Heart left ventricle (tissue), 16 donors: ENCODE measurements at places on chromosomes 13 and 19.

GRCh38 chr13:76735641-76736040, 150.6 kb downstream of the KCTD12 start:
- DNase-seq = no peak

GRCh38 chr13:102197193-102197592, 204.7 kb downstream of the FGF14 start:
- DNase-seq = no peak

GRCh38 chr13:51222037-51222685, at the start of gene FAM124A:
TSS of gene FAM124A (plus strand) at chr13:51222398. CDS start at chr13:51222502, 104 bp downstream.
- DNase-seq = peak; percentile 66

DNA sequence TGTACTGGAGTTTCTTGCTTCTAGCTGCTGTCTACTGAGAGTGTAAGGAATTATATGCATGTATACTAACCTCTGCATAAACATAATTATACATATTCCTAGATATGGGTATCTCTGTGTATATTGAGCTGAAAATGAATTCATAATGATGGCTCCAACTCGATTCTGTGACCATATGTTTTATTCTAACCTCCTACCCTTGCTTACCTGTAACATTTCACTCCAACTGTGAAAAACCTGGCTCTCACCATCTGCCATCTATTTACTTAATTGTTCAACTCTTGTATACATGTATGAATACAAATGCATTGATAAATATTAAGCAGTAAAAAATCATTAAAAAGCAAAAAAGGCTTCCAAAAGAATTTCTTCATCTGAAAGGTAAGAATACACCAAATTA, 1729.5 kb upstream of the SPRY2 start:
- no peak for DNase-seq

GRCh38 chr19:45040059-45040771, 1.4 kb downstream of the CLASRP start:
- DNase-seq = no peak

DNA sequence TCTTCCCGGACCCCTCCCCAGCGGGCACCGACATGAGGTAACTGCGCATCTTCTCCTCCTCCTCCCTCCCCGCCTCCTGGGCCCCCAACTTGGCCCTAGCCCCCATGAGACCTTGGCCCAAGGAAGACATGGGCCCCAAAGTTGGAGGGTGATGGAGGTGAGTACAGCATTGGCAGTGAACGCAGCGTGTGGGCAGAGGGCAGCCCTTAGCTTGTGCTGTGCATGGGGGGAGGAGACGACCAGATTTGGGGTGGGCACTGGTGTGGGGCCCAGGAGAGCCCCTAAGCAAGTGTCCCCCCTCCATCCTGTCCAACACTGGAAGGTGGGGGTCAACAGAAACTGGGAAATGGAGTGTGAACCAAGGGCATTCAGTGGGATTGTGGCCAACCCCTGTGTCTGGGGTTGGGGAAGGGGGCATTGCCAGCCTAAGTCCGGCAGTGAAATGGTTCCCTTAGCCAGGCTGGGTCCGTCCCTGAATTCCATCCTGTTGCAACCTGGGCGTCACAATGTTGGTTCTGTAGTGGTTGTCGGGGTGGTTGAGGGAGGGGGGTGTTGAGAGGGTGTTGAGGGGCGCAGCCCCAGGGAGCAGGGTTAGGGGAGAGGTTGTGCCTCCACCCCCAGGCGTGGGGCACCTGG, 23.5 kb downstream of the NUMBL start:
- DNase-seq = no peak

- DNase-seq = no peak
Observed at GRCh38 chr19:23779645-23780044, 21.0 kb upstream of the ZNF681 start.

- DNase-seq = no peak
Observed at GRCh38 chr13:110194451-110194850, 112.5 kb downstream of the COL4A1 start.

GRCh38 chr13:91189506-91189905, 158.0 kb upstream of the MIR17HG start:
- no peak for DNase-seq

DNA sequence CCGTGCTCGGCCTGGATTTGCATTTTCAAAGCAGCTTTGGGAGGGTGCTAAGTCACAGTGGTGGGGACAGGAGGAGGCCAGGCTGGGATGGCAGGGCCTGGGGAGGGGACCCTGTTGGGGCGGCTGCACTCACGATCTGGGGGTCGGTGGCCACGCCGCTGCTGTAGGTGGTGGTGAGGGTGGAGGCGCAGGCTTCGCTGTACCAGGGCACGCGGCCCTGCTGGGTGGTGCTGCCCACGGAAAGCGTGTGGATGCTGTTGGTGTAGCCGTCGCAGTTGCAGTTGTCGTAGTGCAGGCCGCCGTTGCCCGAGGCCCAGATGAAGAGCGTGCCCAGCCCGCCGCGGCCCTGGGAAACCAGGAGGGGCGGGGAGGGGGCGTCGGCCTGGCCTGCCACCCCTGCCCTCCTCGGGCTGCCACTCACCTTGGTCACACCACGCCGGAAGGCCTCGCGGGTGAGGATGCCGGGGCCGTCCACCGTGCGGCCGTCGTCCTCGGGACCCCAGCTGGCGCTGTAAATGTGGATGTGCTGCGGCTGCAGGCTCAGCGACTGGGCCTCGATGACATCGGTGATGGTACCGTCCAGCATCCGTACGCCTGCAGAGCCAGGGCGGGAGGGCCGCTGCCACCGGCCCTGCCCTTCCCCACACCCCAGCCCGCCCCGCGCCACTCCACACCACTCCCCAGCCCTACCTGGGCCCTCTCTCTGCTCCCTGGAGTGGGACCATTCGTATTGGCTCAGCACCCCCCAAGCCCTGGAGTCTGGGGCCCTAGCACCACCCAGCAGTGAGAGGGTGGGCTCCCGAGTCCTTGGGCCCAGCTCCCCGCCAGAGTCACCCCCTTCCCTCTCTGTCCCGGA, 3.2 kb downstream of the PCSK4 start:
- DNase-seq = peak; percentile 17

DNA sequence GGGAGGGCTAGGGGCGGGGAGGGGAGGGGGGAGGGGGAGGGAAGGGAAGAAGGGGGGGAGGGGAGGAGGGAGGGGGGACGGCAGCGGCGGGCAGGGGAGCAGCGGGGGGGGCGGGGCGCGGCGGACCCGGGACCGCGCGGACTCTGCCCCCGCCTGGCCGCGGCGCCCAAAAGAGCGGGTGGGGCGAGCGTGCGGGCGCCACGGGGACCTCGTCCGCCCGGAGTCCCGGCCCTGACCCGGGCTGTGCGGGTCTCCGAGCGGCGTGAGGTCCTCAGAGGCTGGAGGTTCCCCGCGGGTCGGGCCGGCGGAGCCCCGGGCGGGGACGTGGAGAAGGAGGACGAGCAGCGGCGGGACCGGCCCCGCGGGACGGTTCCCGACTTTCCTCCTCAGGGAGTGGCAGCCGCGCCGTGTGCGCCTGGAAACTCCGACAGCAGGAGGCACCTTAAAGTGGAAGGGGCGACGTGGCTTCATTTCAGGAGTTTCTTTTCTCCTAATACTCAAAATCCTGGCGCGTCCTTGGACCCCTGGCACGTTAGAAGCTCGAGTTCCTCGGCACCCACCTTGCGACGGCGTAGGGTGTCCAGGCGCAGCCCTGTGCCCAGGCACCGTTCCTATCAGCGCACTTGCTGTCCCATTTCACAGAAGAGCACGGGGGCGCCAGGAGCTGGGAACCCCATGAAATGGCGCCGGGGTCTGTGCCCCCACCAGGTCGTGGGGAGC, 518 bp upstream of the PLPP2 start:
- no peak for DNase-seq

- no peak for DNase-seq
Observed at GRCh38 chr19:28034936-28035335, 1178.0 kb downstream of the UQCRFS1 start.

DNA sequence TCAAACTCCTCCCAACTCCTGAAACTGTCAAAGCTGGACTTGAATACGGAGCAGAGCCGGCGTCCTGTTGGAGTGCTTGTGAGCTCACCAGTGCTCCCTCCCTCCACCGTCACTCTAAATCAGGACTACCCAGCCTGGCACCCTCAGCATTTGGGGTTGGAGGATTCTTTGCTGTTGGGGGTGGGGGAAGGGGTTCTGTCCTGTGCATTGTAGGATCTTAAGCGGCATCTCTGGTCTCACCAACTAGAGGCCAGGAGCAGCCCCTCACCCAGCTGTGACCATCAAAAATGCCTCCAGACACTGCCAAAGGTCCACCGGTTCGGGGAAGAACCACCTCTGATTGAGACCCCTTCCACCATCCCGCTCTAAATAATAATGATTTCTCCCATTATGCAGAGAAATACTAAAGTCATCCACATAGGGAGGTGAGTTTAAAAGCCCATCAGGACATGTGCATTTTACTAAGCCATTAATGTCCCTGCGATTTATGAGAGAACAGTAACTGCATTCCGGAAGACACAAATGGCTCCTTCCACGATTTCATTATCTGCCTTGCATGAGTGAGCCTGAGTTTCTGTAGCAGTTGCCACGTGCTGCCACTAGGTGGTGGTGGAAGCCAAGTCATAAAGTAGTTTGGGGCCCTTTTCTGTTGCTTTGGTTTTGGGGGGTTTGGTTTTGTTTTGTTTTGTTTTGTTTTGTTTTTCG, 16.1 kb upstream of the USP29 start:
- DNase-seq = peak; percentile 43

- no peak for DNase-seq
Observed at GRCh38 chr19:58350001-58350861, 3.1 kb downstream of the A1BG start.

DNA sequence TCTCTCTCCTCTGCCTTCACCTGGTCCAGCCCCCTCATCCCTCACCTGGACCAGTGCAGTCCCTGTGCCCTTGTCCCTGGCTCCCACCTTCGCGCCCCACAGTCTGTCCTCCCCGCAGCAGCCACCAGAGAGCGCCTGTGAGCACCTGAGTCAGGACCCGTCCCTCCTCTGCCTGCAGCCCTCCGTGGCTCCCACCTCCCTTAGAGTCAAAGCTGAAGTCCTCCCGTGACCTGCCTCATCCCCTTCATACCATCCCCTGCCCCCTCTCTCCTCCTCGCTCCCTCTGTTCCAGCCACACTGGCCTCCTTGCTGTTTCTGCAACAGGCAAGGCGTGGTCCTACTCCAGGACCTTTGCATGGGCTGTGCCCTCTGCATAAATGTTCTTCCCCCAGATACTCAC, 10.3 kb downstream of the CELF5 start:
- no peak for DNase-seq

DNA sequence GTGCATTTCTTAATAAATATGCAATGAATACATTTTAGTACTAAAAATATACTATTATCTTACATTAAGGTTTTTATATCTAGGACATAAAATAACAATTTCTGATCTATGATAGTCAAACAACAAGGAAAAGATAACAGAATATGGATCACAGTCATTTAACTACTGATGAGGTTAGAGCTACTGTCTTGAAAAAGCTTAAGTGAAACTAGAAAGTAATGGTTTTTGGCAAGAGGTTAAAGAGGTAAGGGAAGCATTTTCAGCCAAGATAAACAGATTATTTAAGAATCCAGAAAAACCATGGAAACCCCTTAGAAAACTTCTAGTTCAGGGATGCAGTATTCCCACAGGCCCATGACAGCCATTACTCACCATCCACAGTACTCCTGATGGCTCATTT, 787.4 kb downstream of the DACH1 start:
- DNase-seq = no peak

- DNase-seq = no peak
Observed at GRCh38 chr19:28632371-28633080, 580.4 kb downstream of the UQCRFS1 start.

GRCh38 chr19:45250832-45251451, at the start of gene MARK4:
TSS of gene MARK4 (plus strand) at chr19:45251271. CDS start at chr19:45251589, 318 bp downstream.
- DNase-seq = peak; percentile 64

GRCh38 chr13:112983428-112984196, 14.6 kb downstream of the MCF2L start:
- DNase-seq = peak; percentile 69

DNA sequence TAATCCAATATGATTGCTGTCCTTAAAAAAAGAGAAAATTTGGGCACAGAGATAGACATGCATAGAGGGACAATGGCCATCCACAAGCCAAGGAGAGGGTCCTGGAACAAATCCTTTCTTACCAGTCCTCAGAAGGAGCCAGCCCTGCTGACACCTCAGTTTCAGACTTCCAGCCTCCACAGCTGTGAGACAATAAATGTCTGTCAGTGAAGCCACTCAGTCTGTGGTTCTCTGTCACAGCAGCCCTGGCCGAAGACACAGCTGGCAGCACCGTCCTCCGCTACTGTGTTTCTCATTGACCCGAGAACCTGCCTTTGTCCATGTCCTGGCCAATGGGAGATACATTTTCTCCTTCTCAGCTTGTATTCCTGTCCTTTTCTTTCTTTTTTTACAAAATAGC, 207.9 kb downstream of the TM9SF2 start:
- DNase-seq = no peak

- DNase-seq = no peak
Observed at GRCh38 chr19:29266603-29267002, 53.7 kb upstream of the UQCRFS1 start.

DNA sequence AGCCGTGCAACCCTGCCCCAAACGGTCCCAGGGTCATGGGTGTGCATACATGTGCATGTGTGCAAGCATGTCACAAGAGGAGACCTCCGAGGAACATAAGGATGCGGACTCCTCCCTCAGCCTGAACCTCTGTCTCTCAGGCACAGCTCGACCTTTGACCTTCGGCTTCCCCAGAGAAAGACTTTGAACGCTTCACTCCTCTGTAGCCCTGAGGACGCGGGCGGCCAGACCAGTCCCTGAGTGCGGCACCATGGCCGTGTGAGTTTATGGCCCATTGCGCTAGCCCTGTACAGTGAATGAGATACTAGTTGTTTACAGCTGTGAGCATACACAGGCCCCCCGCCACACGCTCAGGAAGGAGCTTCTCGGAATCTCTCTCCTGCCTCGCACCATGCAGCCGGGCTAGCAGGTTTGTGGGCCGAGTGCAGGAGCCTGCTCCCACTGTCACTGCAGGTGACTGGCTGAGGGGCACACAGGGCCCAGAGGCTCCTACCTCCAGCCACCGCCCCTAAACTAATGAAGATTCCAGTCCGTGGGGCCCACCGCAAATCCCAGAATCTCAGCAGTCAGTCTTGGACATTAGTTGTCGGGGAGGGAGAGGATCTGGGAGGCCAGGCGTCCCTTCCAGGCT, 10.8 kb downstream of the RASA3 start:
- no peak for DNase-seq

- no peak for DNase-seq
Observed at GRCh38 chr13:79108914-79109643, 297.0 kb downstream of the RBM26 start.

- no peak for DNase-seq
Observed at GRCh38 chr13:76954538-76954937, 6.2 kb downstream of the ACOD1 start.

DNA sequence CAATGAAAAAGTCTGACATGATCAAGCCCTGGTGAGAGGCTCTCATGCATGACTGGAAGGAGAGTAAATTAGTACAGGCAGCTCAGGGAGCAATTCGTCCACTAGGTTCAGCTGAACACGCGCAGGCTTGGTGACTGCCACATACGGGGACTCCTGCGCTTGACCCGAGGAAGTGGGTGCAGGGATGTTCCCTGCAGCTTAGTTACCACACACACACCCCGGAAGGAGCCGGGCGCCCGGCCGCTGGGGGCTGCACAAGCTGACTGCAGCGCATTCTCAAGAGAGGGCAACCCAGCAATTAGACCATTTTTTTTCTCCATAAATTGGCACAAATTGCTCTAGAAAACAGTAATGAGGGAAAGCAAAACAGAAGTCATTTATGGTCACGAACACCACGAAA, 23.0 kb upstream of the MIER2 start:
- no peak for DNase-seq

- DNase-seq = peak; percentile 83
Observed at GRCh38 chr19:14149509-14149994, 13.2 kb upstream of the ASF1B start.

- DNase-seq = no peak
Observed at GRCh38 chr13:41693434-41693833, 236.1 kb downstream of the RGCC start.

GRCh38 chr13:90443268-90443667, 904.2 kb upstream of the MIR17HG start:
- DNase-seq = no peak

GRCh38 chr13:63438951-63439350, 2023.3 kb upstream of the PCDH20 start:
- no peak for DNase-seq
